ENCODE measurements at places on chromosomes 2 and 18. TPM values are rescaled to one million over a fixed set of nuclear protein-coding genes. Genes with fewer than 3 reads are reported as not detected.

DNA sequence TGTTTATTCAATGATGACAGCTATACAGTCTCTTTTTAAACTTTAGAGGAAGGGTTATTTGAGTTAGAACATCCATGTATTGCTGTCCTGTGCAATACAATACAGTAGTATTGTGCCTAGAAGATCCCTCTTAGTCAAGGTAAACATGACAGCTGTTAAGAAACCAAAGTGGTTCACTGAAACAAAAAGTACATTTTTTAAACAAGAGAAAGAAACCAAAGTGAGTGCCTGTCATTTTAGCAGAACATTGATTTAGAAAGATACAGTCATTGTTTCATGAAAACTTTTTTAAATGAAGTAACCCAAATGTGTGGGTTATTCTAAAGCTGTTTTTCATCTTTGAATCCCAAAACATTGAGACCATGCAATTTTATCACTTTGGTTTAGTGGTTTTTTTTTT, 15.5 kb downstream of the ITPRID2 start:
- no peak for DNase-seq

GRCh38 chr18:66754335-66754734, 150.4 kb upstream of the CDH19 start:
- no peak for DNase-seq

DNA sequence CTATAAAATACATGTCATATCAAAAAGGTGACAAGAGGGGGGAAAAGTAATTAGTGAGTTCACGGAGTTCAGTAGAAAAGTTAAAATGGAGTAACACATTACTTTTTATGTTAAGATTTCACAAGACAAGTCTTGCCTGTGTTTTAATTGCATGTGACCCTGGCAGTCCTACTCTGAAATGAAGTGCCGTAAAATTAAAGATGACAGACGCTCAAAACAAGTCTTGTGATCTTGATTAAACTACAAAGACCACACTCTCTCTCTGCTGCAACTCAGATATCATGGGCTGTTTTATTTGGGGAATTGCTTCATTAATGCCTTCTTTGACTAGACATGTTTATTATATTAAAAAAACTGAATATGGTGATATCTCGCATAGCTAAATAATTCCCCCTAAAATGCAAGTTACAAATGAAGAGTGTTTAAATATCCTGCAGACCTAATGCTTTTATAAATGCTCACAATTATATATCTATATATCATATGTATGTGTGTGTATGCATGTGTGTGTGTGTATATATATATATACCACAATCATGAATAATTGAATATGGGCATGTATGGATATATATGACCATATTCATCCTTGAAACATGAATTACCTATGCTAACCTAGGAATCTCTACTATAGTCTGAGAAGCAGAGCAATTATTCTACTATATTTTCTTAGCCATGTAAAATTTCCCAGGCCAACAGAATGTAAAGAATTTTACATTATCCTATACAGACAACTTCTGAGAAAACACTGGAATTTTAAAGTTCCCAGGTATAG, 647.5 kb downstream of the ARHGAP15 start:
- no peak for DNase-seq

DNA sequence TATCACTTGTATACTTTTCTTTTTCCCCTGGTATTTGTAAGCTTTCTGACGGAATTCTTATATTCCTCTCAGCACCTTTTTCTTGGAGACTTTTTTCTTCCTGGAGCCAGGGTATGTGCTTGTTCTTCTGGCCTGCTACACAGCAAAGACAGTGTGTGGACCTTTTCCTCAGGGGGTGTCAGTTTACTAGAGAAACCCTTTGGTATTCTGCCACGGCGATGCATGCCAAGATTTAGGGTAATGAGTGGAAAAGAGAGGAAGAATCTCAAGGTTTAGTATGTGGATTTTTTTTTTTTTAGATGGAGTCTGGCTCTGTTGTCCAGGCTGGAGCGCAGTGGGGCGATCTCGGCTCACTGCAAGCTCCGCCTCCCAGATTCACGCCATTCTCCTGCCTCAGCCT, 152.2 kb downstream of the PHLPP1 start:
- DNase-seq, result no peak

- no peak for DNase-seq
Measured at GRCh38 chr2:120797421-120798221, 62.0 kb downstream of the GLI2 start.

- no peak for DNase-seq
Measured at GRCh38 chr2:62325398-62325797, 129.5 kb downstream of the B3GNT2 start.

DNA sequence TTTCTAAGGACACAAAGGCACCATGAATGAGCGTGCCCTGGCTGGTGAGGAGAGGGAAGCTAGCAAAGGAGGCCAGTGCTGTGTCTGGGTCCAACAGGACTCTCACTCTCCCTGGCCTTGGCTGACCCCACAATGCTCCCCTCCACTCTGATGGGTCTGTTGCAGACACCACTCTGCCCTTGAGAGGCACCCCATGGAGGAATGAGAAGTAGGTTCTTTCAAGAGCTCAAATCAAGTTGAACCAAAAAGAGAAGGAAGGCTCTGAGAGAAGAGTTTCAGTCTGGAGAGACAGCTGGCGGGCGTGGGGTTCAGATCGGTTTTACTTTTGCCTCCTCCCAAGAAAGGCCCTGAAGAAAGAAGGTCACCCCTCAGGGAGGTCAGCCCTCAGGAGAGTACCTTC, 18.4 kb downstream of the TMEM247 start:
- DNase-seq, result no peak

DNA sequence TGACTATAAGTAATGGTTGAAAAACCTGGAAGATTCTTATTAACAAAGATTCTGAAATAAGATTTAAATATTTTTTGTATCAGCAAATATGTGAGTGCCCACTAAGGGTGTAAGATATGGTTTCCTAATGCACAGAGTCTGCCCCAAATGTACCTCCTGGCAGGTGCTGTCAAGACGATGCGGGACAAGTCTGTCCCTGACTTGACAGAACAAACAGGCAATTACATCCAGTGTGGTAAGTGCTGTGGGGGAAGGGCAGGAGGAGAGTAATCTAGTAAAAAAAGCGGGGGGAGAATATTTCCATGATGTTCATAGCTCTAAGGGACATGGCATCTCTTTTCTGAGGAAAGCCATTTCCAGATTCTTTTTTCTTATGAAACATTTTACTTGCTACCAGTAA, 127.5 kb downstream of the COL4A4 start:
- DNase-seq, result no peak

DNA sequence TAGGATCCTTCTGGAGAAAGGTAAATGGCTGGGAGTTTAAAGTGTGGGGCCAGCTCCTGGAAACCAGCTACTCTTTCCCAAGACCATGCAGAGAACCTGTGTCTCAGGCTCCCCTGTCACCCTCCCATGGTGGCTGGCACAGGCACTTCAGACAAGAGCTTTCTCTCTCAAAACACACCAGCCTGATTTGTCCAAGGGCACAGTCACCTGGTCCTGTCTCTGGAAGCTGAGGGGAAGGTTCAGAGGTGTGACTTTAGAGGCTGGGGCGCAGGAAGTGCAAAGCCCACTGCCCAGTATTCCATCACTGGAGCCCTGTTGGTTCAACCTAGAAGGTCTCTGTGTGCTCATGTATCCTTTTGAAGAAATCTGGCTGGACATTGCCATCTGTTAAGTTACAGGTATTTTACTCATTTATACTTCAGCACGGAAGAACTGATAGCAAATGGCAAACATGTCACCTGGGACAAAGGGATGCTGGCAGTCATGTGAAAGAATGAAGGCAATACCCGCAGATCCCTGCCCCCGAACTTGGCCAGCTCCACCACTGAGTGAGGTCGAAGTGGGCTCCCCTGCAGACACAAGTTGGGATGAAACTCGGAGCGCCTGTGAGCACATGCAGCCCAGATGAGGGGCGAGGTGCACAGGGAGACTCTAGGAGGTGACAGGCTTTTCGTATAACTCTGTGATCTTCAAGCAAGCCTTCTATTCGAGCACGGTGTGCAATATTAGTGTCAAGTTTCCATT, 96.9 kb upstream of the MGAT4A start:
- no peak for DNase-seq

DNA sequence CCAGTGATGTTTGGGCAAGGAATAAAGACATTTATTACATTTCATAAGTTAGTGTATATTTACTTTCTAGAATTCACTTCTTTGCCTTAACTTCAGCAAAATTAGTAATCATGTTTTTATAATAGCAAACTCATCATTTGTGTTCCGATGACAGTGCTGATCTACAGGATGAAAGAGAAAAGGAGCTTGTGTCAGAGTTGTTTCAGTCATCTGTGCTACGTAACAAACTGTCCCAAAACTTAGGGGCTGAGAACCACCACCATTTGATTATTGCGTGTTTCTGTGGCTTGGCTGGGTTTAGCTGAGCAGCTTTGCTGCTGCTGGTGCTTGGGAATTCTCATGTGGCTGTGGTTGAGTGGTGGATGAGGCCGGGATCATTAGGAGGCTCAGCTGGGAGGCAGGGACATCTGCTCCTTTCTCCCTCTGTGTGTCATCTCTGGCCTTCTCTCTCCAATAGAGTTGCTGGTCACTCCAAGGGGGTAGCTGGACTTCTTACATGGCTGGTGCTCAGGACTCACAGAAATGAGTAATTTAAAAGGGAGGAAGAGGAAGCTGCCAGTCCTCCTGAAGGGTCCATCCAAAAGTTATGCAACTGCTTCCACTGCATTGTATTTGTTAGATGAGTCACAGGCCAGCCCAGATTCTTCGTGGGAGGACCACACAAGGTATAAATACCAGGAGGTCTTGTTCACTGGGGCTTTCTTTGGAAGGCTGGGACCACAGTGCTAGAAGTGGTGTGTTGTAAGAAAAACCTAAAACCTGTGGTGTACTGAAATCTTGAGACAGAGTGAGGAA, 43.4 kb upstream of the HAAO start:
- no peak for DNase-seq

GRCh38 chr2:122266636-122267035, 511.2 kb downstream of the TSN start:
- DNase-seq, result no peak

CYP27C1 gene
- 5.7 TPM for total RNA-seq

DNAH6 gene
- 0.26 TPM for total RNA-seq

RAX gene
- not detected for total RNA-seq

LRATD1 gene
- total RNA-seq, result 0.05 TPM

ARHGAP25 gene
- 0.49 TPM for total RNA-seq

FAM110C gene
- total RNA-seq, result 0.13 TPM

CYP1B1 gene
- total RNA-seq, result 86.7 TPM

REG3A gene
- not detected for total RNA-seq

KIAA2012 gene
- total RNA-seq, result not detected

GPR155 gene
- total RNA-seq, result 2.1 TPM

Measured in Panc1 (cell line).